Stimulated activated CD8-positive, alpha-beta memory T cell treated with anti-CD3 and anti-CD28 coated beads, Interleukin-4, amount 100 ng/mL, for 1 hour (primary cell): ENCODE measurements at places on chromosomes 11 and 22.

- no peak for DNase-seq
These were observed 12.3 kb upstream of the SYT7 start for GRCh38 chr11:61593151-61593550.

DNA sequence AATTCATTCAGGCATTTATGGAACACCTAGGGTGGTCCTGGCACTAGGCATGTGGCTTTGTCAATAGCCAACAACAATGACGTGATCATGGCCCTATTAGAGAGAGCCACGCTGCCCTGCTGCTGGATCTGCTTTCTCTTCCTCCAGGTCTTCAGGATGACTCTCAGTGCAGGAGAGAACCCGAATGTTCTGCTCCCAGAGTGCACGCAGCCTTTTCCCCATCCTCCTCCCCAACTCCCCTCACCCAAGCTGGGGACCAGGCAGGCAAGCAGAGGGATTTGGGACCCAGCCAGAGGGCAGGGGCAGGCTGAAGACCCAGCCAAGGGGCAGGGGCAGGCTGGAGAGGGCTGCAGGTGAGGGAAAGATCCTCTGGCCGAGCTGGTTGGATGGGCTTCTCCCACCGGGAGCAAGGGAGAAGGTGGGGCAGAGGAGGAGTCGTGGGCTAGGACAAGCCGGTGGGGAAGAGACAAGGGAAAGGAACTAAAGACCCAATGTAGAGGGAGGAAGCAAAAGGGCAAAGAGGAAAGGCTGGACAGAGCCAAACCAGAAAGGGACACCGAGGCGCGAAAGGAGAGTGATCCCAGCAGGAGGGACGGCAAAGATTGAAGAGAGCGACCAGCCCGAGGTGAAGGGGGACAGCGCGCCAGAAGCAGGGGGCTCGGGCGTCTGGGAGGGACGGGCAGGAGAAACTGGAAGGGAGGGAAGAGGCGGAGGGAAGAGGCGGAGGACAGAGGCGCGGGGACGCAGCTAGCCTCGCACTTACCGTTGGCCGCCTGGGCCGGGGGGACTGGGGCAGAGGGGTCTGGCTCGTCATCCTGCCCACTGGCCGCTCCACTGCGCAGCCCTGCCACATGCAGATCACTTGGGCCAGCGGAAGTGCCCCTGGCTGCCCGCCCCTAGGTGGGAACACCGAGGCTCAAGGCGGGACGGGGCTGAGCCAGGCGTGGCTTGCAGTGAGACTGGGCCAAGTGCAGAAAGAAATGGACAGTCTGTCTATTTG is at the start of gene KCTD14:
TSS of gene KCTD14 (minus strand) at position 880 of the 1,000 bp plus-strand sequence. CDS start at position 853, 27 bp downstream.
- DNase-seq = no peak

DNA sequence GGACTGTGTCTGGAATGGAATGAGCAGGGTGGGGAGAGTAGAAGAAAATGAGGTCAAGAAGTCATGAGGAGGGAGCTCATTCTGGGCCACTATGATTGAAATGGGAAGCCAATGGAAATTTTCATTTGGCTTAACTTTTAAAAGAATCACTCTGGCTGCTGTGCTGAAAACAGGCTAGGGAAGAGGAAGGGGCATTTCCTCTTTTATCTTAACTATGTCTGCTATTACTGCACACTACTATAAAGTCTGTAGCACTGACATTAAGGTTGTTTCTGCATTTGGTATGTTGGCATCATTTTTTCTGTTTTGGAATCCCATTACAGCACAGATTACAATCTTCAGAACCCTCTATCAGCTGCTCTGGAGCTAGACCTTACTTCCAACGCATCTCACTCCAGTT is 8.2 kb downstream of the PATL1 start:
- DNase-seq = no peak

GRCh38 chr11:101612481-101612880 is 28.7 kb upstream of the TRPC6 start:
- no peak for DNase-seq

- no peak for DNase-seq
These were observed 13.9 kb upstream of the TBX1 start for GRCh38 chr22:19746726-19747125.

GRCh38 chr11:58503361-58503856 is 4.5 kb downstream of the OR5B21 start:
- no peak for DNase-seq

- no peak for DNase-seq
These were observed 113.6 kb downstream of the KCNQ1OT1 start for GRCh38 chr11:2586087-2586792.

- no peak for DNase-seq
These were observed 62.6 kb downstream of the SWAP70 start for GRCh38 chr11:9726321-9727022.

DNA sequence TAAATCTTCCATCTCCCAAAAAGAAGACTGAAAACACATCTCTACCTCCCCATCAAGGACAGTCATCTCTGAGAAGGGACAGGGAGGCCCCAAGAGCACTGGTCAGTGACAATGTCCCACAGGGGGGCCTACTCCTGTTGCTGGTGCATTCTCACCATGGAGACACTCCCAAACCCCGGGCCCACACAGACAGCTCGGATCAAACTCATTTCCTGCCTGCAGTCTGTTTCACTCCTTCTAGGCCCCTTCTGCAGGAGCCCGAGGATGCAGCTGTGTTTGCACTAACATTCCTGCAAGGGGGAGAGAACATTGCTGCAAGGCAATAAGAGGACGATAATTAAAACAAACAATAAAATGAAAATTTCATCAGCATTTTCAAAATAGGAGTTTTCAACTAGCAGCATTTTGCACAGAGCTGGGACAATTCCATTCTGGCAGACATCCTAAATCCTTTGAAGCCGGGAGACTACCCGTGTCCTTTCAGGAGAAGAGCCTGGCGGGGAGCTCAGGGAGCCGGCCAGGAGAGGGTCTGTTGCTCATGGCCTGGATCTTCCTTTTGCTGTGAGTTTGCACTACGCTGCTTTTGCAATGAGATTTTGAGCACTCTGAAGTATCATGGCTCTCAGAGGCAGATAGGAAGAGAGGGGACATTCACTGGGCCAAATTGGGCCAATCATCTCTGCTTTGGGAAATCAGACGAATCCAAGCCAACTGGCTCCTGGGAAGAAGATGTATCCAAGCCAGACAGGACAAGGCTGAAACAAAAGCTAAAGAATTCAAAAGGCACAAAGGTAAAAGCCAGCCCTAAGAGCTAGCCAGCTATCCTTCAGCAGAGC is 33.2 kb downstream of the SPATA19 start:
- DNase-seq = no peak

DNA sequence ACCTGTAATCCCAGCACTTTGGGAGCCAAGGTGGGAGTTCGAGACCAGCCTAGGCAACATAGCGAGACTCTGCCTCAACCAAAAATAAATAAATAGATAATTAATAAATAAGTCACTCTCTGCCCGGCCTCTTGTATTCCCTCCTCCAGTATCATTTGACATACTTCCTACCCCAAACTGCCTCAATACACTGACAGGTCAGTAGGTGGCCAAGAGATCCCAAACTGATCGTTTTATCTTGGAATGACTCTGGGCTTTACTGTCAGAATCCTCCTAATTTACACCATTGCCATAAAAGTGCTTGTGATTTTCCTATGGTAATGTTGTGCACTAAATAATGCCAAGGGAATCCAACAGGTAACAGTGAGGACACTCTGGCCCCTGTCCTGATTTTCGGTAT is 94.2 kb downstream of the PDHX start:
- no peak for DNase-seq

DNA sequence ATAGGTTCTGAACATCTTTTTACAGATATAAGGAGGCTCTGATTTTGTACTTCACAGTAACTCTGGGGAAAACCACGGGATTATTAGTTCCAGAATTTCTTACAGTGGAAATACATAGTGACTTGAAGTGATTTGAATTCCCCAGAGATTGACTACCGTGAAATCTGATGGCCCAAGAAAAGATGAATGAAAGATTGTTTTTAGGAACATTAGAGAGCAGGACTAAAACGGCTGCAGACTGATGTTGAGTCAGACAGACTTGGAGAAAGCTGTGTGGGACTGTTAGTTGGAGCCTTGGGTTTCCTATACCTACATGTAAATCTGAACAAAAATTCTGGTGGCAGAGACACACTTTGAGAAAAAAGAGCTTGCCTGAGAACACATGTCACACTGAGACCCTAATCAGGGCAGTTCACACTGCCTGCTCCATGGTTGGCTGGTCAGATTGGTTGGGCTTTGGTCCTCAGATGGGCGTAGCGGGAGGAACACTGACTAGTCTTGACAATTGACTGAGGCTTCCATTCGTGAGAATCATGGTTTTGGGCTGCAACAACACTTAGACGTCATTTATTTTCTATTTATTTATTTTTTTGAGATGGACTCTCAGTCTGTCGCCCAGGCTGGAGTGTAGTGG is 6.8 kb downstream of the PPP6R3 start:
- no peak for DNase-seq

- DNase-seq = no peak
These were observed 42.1 kb downstream of the PRDM10 start for GRCh38 chr11:129960216-129961214.

- DNase-seq = no peak
These were observed 47.8 kb downstream of the TRAF6 start for GRCh38 chr11:36462321-36462720.

- DNase-seq = no peak
These were observed 983 bp downstream of the EHF start for GRCh38 chr11:34621876-34622275.

DNA sequence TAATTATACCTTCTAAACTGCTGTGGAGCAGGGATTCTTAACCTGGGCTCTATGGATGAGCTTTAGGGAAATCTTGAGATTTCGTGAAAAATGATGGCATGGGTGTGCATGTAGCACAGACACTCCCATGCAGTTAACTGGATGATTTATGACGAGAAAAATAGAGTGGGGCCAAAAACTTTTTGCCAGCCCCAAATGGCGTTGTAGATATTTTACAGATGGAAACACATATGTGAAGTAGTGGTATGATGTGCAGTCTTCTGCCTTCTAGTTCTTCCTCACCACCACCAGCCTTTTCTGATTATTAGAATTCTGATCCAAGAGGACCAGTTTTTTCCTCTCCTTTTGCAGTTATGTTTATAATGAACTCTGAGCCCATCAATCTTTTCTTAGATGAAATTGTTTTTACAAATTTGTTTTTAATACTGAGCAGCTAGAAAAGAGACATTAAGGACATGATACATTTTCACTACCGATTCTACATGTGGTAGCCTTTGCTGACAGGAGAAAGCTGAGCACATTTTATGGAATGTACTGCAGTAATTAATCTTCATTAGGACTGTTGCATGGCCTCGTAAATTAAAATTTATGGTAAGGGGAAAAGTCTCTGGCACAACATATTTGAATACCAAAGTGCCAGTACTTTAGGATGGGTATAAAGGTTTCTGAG is 261.4 kb downstream of the DDX10 start:
- no peak for DNase-seq

GRCh38 chr11:18692941-18693760 is 5.4 kb upstream of the TMEM86A start:
- DNase-seq = no peak

- no peak for DNase-seq
These were observed 105.1 kb downstream of the HIPK3 start for GRCh38 chr11:33362051-33362910.

- DNase-seq = no peak
These were observed 86.1 kb downstream of the TRIM44 start for GRCh38 chr11:35748644-35749043.
